ENCODE measurements at places on chromosomes 3 and 15.

DNA sequence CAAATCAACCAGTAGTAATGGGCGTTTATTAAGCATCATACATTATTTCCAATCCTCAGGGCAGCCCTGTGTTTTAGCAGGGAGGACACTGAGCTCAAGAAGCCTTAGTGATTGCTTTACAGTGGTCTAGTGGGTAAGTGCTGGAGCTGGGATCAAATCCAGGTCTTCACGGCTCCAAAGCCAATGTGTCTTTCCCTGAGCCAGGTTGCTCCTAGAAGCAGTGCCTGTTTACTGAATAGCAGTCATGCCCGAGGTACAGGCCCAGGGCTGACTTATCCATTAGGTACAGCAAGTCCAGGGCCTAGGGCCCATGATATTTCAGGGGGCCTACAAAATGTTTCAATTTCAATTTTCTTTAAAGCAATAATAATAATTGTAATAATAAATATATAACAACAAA, 9.6 kb upstream of the SMAD6 start:
- no peak for DNase-seq

DNA sequence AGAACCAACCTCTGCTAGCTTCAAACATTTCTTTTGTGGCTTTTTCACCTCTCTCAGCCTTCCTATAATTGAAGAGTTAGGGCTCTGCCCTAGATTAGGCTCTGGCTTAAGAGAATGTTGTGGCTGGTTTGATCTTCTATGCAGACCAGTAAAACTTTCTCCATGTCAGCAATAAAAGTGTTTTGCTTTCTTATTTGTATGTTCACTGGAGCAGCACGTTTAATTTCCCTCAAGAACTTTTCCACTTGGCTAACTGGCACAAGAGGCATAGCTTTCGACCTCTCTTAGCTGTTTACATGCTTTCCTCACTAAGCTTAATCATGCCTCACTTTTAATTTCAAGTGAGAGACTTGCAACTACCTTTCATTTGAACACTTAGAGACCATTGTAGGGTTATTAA, 964.7 kb downstream of the ROBO2 start:
- no peak for DNase-seq

- no peak for DNase-seq
Observed at GRCh38 chr3:159208050-159208449, 406.2 kb downstream of the MFSD1 start.

DNA sequence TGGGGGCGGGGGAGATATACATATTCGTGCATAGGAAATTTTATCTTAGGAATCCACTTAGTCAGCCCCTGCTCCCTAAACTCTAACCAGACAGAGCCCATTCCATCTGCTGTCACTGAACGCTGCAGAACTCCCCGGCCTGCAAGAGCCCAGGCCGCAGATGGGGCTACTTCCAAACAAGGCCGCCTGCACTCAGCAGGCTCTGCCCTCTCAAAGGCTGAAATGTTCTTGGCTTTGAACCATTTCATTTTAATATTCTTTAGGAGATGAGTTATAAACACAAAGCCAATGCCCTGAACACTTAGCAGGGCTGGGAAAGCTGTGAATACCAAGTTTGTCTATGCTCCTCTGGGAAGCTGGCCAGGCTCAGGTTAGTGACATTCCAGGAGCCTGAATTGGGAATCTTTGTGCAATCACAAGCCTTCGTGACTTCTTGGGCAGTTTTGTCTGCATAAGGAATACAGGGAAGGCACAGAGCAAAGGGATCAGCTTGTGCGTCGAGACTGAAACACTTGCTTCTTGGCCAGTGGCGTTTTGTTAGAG, 65.0 kb downstream of the SYNM start:
- no peak for DNase-seq

DNA sequence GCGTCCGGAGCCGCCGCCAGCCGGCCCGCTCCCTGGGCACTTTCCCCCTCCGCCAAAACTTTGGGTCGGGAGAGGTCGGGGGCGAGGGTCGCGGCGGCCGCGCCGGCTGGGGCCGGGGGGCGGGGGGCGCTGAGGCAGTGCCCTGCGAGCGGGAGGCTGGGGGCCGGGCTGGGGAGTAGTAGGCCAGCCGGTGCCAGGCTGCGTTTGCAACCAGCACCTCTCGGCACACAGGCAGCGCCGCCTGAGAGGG, 452 bp downstream of the BBX start:
- DNase-seq = no peak

GRCh38 chr15:86121568-86122225, 42.0 kb downstream of the AGBL1 start:
- no peak for DNase-seq

GRCh38 chr3:108296239-108296638, at the start of gene HHLA2:
Gene HHLA2, plus strand, starts transcription at chr3:108296548. Its CDS starts 55,266 bp downstream, at chr3:108351814.
- no peak for DNase-seq

All from effector CD4-positive, alpha-beta T cell (primary cell).